A673 (cell line): ENCODE measurements at places on chromosomes 12 and 14. TPM values are rescaled to one million over a fixed set of nuclear protein-coding genes. Genes with fewer than 3 reads are reported as not detected.

RNU4-1 gene
- total RNA-seq, result 1,130 and 1,293 TPM in 2 replicates

BICDL1 gene
- 1.0 and 2.4 TPM in 2 replicates for total RNA-seq

LBHD2 gene
- total RNA-seq, result 0.99 and 2.3 TPM in 2 replicates

TESPA1 gene
- total RNA-seq, result not detected in 2 replicates

PSME1 gene
- total RNA-seq, result 160 and 173 TPM in 2 replicates

AQP2 gene
- not detected in 2 replicates for total RNA-seq

CACNA1C gene
- total RNA-seq, result 3.7 and 5.2 TPM in 2 replicates

CPSF6 gene
- total RNA-seq, result 166 and 167 TPM in 2 replicates

IFNG gene
- not detected in 2 replicates for total RNA-seq

CCDC184 gene
- 0.63 and 0.69 TPM in 2 replicates for total RNA-seq

CYP27B1 gene
- 4.5 and 4.7 TPM in 2 replicates for total RNA-seq

FZD10 gene
- not detected in 2 replicates for total RNA-seq

HCAR3 gene
- total RNA-seq, result 0.37 TPM in 1 of 2 replicates, not detected in the other

MDGA2 gene
- not detected in 2 replicates for total RNA-seq

NUAK1 gene
- total RNA-seq, result 1.3 and 1.6 TPM in 2 replicates

TMCC3 gene
- 0.24 and 0.49 TPM in 2 replicates for total RNA-seq

OAS3 gene
- 36.9 and 42.6 TPM in 2 replicates for total RNA-seq

KERA gene
- not detected in 2 replicates for total RNA-seq

REP15 gene
- total RNA-seq, result 1.1 and 1.5 TPM in 2 replicates

BRMS1L gene
- total RNA-seq, result 14.4 and 14.6 TPM in 2 replicates

TMEM106C gene
- total RNA-seq, result 166 and 182 TPM in 2 replicates

CLEC1B gene
- total RNA-seq, result not detected in 2 replicates

RNF212B gene
- total RNA-seq, result not detected in 2 replicates

AVPR1A gene
- 1.9 and 3.2 TPM in 2 replicates for total RNA-seq

BCL2L14 gene
- total RNA-seq, result not detected in 2 replicates

MYF5 gene
- total RNA-seq, result not detected in 2 replicates

TMEM132C gene
- total RNA-seq, result not detected in 2 replicates

DPPA3 gene
- not detected in 2 replicates for total RNA-seq

ANO6 gene
- total RNA-seq, result 59.3 TPM in 2 replicates

ISM2 gene
- 4.3 and 5.1 TPM in 2 replicates for total RNA-seq

TAS2R9 gene
- total RNA-seq, result not detected in 2 replicates

TMEM229B gene
- total RNA-seq, result 0.28 TPM in 1 of 2 replicates, not detected in the other

ZNF268 gene
- 20.6 and 21.0 TPM in 2 replicates for total RNA-seq

FAM181A gene
- not detected in 2 replicates for total RNA-seq

RBP5 gene
- not detected in 2 replicates for total RNA-seq

OR4L1 gene
- not detected in 2 replicates for total RNA-seq

TRHDE gene
- 17.6 and 24.5 TPM in 2 replicates for total RNA-seq

SLC4A8 gene
- total RNA-seq, result 0.73 and 1.1 TPM in 2 replicates

SERPINA4 gene
- not detected in 2 replicates for total RNA-seq

SRRM4 gene
- total RNA-seq, result not detected in 2 replicates

GARIN6 gene
- not detected in 2 replicates for total RNA-seq

OASL gene
- total RNA-seq, result 0.70 and 0.73 TPM in 2 replicates

ACSS3 gene
- total RNA-seq, result 7.7 and 10.3 TPM in 2 replicates

PRB2 gene
- not detected in 2 replicates for total RNA-seq

TPH2 gene
- total RNA-seq, result 0.82 and 0.96 TPM in 2 replicates

NRIP2 gene
- total RNA-seq, result 0.28 and 0.39 TPM in 2 replicates
